GM12865 (cell line): ENCODE measurements at places on chromosomes 1 and 21.

DNA sequence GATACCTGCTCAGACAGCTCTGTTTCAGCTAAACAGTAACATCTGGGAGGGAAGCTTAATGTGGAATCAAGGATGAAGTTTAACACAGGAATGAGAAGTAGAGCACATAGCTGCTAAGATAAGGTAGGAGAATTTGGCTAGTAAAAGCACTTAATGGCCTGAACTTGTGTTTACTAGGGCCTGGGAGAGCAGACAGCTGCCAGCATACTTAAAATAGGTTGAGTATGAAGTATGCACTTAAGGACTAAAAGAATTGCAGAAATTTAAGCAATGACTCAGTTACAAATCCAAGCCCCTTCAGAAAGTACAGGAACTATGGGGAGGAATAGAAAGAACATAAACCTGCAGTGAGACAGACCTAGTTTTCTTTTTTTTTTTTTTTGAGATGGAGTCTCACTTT, 53.0 kb downstream of the BACH1 start:
- no peak for DNase-seq

DNA sequence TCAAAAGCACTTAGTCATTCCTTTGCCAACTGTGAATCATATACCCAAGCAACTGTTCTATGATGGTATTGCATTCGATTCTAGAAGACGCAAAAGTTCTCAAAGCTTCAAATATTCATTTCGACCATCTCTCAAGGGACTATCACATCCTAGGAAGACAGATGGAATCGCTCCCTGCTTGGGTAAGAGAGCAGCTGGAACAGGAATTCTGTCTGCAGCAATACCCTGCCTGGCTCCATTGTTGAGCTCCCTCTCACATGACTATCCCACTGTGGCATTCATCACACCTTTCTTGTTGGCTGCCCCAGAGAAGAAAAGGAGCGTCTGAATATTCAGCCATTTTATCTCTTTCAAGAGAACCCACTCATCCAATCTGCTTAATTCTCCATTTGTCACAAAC, 397.7 kb downstream of the NTNG1 start:
- no peak for DNase-seq

DNA sequence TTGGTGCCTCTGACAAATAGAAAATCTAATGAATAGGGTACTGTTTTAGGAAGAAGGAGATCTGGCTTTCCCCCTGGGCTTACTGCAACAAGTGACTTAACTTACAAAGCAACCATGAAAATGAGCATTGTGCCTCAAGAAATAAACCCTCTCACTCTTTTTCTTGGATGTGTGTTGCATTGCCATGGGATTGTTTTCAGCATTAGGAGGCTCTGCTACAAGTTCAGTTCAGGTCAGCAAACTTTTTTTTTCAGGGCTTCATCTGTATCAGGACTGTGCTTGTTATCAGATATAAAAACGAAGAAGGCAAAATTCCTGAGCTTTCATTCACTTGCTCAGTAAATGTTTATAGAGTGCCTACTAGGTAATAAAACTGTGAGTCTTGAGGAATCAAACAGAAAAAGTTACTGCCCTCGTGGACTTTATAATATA, 37.8 kb upstream of the DOCK7 start:
- no peak for DNase-seq

- DNase-seq = peak; percentile 68
Observed at GRCh38 chr21:17387030-17387617, 125.7 kb upstream of the CXADR start.

DNA sequence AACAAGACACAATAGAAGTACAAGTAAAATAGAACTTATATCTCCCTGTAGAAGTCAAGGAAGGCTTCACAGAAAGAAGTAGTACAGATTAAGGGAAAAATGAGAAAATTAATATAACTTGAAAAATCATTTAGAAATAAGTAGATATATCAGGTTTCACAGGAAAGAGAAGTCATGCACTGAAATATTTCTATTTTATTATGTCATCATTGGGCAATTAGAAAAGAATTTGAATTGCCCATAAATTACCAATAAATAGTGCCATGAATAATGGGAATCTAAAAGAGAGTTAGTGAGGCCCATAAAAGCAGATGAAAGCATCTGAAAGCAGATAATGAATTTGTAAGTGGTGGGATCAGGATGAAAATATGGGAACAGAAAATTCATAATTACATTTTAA, 1597.8 kb downstream of the PLA2G4A start:
- no peak for DNase-seq
